HFFc6 (cell line): ENCODE measurements at places on chromosomes 11 and 22. TPM values are rescaled to one million over a fixed set of nuclear protein-coding genes. Genes with fewer than 3 reads are reported as not detected.
A peak's percentile ranks its signal among the peaks of the same experiment; 100 is the strongest.

Gene ARHGAP8
- not detected in 3 replicates for total RNA-seq

Gene MS4A15
- not detected in 3 replicates for total RNA-seq

Gene RELT
- total RNA-seq = 6.4 to 9.0 TPM (median 8.4 TPM) in 3 replicates

Gene SPTBN2
- total RNA-seq = 0.37 and 0.94 TPM in 2 replicates

Gene SHANK2
- 0.77 to 3.4 TPM (median 1.6 TPM) in 3 replicates for total RNA-seq

GRCh38 chr22:29032014-29032475 lies 29.6 kb downstream of the C22orf31 start:
- peaks cover 2% of the 10 kb centered on the region for H3K27me3 ChIP-seq
- H3K27ac ChIP-seq = peak overlapping the region; percentile 100
- H3K4me1 ChIP-seq = peaks cover 46% of the 10 kb centered on the region
- no peak for DNase-seq

DNA sequence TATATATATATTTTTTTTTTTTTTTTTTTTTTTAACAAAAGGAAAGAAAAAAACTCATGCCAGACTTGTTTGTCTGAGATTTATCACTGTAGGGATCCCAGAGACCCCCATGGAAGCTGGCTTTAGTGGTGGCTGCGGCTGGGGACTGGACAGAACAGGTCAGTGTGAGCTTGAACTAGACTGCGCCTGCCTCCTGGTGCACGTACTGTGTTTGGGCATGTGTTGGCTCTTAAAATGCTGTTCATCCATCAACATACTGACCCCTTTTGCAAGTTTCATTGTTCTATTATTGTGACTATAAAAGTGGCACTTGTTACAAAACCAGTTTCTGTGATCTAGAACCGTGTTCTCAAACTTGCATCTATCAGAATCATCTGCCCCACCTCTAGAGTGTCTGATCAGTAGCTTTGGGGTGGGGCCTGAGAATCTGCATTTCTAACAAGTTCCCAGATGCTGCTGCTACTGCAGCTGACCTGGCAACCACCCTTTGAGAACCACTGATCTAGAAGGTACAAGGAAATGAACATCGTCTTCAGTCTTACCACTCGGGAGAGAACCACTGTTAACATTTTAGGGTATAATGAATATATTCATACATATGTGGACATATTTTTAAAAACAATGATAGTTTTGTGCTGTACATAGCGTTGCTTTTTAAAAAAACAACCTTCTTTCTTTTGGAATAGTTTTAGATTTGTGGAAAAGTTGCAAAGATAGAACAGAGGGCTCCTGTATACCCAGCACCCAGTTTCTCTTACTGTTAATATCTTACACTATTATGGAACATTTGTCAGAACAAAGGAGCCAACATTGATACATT lies 54.0 kb downstream of the ZNRF3 start:
- no peaks in the 10 kb centered on the region for H3K36me3 ChIP-seq
- peaks cover 2% of the 10 kb centered on the region for H3K27me3 ChIP-seq
- H3K4me1 ChIP-seq = peaks cover 5% of the 10 kb centered on the region; the same call in 1 of the 2 replicates

- peaks cover 15% of the 10 kb centered on the region for H3K27me3 ChIP-seq
- H3K4me3 ChIP-seq = peak overlapping the region; percentile 72; the same call in 1 of the 2 replicates
- no peaks in the 10 kb centered on the region for H3K36me3 ChIP-seq
- peaks cover 11% of the 10 kb centered on the region for H3K4me1 ChIP-seq
- no peak for DNase-seq
- peak overlapping the region; percentile 55; the same call in 1 of the 2 replicates for H3K27ac ChIP-seq
Observed at GRCh38 chr11:61689164-61689496, 8.9 kb downstream of the DAGLA start.

GRCh38 chr11:132959693-132960092 lies 572.6 kb downstream of the OPCML start:
- peaks cover 15% of the 10 kb centered on the region for H3K4me1 ChIP-seq
- H3K36me3 ChIP-seq = no peaks in the 10 kb centered on the region
- peaks cover 8% of the 10 kb centered on the region; the same call in 1 of the 2 replicates for H3K27me3 ChIP-seq
- H3K4me3 ChIP-seq = no peak overlapping the region
- no peak overlapping the region for H3K27ac ChIP-seq

GRCh38 chr11:3204141-3205015 lies 14.2 kb downstream of the MRGPRG start:
- DNase-seq = no peak
- peaks cover 44% of the 10 kb centered on the region for H3K27me3 ChIP-seq
- no peaks in the 10 kb centered on the region for H3K36me3 ChIP-seq
- no peaks in the 10 kb centered on the region for H3K4me1 ChIP-seq

DNA sequence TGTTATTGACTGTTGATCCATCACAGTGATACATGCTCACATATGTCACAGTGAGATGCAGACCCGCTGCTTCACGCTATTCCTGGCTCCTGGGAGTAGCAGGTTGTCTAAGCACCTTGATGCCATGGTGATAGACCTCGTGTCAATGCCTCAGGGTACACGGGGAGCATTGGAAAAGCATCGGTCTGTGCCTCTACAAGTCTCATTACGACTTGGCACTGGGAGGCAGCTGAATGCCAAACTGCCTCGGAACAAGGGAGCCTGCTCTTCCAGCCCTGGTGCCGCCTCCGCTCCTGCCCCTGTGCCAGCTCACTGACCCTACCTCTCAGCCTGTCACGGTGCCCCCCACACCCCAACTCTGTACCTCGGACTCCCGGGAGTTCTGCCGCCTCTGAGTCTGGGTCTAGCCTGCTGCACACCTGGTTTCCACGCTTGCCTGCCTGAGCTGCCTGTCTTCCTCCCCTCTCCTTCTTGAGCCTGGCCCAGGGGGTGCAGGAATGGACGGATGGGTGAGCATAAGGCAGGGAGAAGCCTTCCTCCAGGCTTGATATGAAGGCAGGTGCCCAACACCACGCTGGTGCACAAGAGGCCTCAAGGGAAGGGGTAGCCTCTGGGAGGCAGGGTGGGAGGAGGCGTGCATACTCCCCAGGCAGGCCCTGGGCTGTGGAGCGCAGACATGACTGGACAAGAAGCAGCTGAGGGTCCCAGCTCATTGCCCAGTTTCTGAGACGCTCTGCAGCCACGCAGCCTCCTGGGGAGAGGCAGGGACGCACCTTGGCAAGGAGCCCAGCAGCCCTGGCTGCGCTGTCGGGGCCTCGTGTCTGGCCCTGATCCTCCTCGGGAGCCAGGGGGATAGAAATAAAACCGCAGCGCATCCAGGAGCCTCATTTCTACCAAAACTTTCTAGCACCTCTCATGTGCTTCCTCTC lies 1.8 kb upstream of the NFAM1 start:
- H3K36me3 ChIP-seq = no peaks in the 10 kb centered on the region
- H3K4me1 ChIP-seq = peaks cover under 1% of the 10 kb centered on the region; the same call in 1 of the 2 replicates
- H3K4me3 ChIP-seq = no peak overlapping the region

GRCh38 chr22:24180316-24181087 lies 785 bp upstream of the SUSD2 start:
- DNase-seq = no peak
- H3K27ac ChIP-seq = no peak overlapping the region

- H3K27me3 ChIP-seq = peaks cover 13% of the 10 kb centered on the region; the same call in 1 of the 2 replicates
- peaks cover 28% of the 10 kb centered on the region for H3K4me1 ChIP-seq
- H3K36me3 ChIP-seq = peaks cover 4% of the 10 kb centered on the region
- no peak for DNase-seq
Observed at GRCh38 chr22:44525941-44526778, 28.1 kb upstream of the RTL6 start.

GRCh38 chr11:104329078-104329665 lies 165.2 kb upstream of the PDGFD start:
- H3K36me3 ChIP-seq = no peaks in the 10 kb centered on the region
- H3K27me3 ChIP-seq = no peaks in the 10 kb centered on the region
- no peak overlapping the region for H3K27ac ChIP-seq
- H3K4me1 ChIP-seq = no peaks in the 10 kb centered on the region

DNA sequence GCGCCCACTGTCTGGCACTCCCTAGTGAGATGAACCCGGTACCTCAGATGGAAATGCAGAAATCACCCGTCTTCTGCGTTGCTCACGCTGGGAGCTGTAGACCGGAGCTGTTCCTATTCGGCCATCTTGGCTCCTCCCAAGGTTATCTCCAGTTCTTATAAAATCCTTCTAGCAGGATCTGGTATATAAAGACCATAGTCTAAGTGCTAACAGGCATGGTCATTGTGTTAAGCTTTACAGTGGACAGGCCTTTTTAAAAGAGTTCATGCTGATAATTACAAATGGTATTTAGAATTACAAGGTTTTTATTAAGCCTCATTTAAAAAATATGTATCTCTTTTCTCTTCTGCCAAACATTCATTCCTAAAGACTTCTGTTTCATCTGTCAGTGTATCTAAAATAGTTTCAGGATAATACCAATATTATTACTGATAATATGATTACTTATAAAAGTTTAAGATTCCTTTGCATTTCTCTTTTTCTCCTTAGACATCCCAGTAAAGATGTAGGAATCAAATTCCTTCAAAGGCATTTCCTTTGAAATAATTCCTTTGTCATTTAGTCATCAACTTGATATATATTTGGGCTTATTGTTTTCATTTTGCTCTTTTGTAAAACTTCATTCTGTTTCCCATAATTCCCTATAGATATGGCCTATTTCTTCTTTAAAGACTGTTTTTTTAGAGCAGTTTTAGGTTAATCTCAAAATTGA lies 20.7 kb downstream of the DDX10 start:
- DNase-seq = no peak
- no peaks in the 10 kb centered on the region for H3K27me3 ChIP-seq
- peaks cover 24% of the 10 kb centered on the region for H3K4me1 ChIP-seq

GRCh38 chr11:93322207-93322606 lies 8.3 kb upstream of the DEUP1 start:
- H3K4me1 ChIP-seq = no peaks in the 10 kb centered on the region
- H3K27me3 ChIP-seq = no peaks in the 10 kb centered on the region
- H3K4me3 ChIP-seq = no peak overlapping the region
- DNase-seq = no peak
- H3K36me3 ChIP-seq = no peaks in the 10 kb centered on the region
- H3K27ac ChIP-seq = no peak overlapping the region

DNA sequence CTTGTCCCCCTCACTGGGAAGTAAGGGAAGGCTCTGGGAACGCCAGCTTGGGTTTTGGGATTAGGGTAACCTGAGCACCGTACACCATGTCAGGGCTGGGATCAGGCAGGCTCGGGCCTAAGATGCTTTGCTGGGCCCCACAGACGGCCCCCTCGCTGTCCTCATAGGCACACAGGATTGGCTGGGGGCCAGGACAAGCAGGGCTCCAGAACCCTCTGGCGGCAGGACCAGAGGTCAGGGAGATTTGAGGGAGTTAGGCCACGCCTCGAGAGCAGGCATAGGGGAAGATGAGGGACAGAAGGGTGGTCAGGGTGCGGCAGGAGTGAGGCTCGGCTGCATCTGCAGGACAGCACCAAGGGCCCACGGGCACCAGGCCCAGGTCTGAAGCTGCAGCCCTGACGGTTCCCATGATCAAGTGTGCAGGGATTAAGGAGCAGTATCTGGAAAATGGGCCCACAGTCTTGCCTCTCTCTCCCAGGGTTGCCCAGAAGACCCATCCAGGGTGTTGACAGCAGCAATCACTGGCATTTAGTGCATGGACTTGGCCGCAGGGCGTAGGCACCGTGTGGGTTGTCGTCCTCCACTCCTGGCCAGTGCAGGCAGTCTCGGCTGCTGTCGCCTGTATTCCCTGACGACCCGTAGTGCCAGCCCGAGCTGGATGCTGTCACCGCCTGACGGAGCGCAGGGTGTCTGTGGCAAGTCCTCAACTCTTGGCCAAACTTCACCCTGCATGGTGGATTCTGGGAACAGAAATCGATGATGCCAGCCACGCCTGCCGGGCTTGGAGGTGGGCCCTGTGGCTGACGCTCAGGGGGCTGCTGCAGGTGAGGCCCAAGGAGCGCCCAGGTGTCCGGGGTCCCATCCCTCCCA lies 15.7 kb upstream of the GNB1L start:
- H3K27me3 ChIP-seq = no peaks in the 10 kb centered on the region; the same call in 1 of the 2 replicates
- H3K4me1 ChIP-seq = no peaks in the 10 kb centered on the region
- H3K36me3 ChIP-seq = no peaks in the 10 kb centered on the region
- no peak overlapping the region for H3K27ac ChIP-seq
- no peak for DNase-seq

DNA sequence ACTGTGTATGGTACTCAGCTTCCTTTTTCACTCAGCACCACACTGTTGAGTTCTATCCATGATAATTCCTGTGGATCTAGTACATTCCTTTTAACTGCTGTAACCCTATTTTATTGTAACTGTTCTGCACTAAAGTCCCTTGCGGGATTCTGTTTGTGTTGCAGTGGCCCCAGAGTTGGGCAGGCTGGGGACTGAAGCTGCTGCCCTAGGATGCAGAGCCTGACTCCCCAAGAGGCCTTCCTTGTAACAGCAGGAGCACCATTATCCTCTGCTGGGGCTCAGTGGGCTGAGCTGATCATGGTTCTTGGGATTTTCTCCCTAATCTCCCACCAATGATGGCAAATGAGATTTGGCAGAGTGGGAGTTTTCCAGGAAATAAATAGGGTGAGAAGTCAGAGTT lies 77.7 kb downstream of the CABIN1 start:
- H3K4me1 ChIP-seq = peaks cover 30% of the 10 kb centered on the region
- peak overlapping the region; percentile 8; the same call in 1 of the 2 replicates for H3K27ac ChIP-seq
- peaks cover 35% of the 10 kb centered on the region for H3K36me3 ChIP-seq
- no peak overlapping the region for H3K4me3 ChIP-seq
- H3K27me3 ChIP-seq = peaks cover 1% of the 10 kb centered on the region; the same call in 1 of the 2 replicates

GRCh38 chr22:45008186-45008681 lies 1.6 kb downstream of the PHF21B start:
- H3K4me1 ChIP-seq = peaks cover 17% of the 10 kb centered on the region
- H3K27ac ChIP-seq = no peak overlapping the region
- peaks cover 49% of the 10 kb centered on the region for H3K27me3 ChIP-seq
- no peaks in the 10 kb centered on the region; the same call in 1 of the 2 replicates for H3K36me3 ChIP-seq
- DNase-seq = no peak

DNA sequence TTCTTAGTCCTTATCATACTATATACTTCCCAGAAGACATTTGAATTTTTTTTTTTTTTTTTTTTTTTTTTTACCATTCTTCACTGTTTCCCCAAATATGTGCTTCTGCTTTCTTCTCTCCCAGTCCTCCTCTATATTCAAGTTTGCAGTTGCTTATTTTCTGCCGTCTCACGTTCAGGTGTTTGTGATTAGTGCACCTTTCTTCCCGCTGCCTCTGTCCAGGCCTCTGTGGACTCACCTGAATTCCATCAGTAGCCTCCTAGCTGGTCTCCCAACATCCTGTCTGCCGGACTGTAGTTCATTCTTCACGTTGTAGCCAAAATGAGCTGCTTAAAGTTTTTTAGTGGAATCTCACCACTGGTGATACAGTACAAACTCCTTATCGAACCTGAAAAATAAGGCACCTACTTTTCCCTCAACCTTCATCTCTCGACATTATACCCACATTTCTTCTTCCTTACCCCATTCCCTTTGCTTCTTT lies 795 bp upstream of the MSANTD4 start:
- H3K4me3 ChIP-seq = peak overlapping the region; percentile 97
- H3K27me3 ChIP-seq = peaks cover 1% of the 10 kb centered on the region
- no peak for DNase-seq
- peaks cover 14% of the 10 kb centered on the region for H3K36me3 ChIP-seq
- H3K27ac ChIP-seq = peak overlapping the region; percentile 91
- peaks cover 43% of the 10 kb centered on the region for H3K4me1 ChIP-seq

GRCh38 chr11:115132436-115133228 lies 371.6 kb downstream of the CADM1 start:
- H3K27ac ChIP-seq = no peak overlapping the region
- DNase-seq = no peak
- H3K4me1 ChIP-seq = no peaks in the 10 kb centered on the region
- peaks cover 1% of the 10 kb centered on the region; the same call in 1 of the 2 replicates for H3K27me3 ChIP-seq

GRCh38 chr11:128291835-128292234 lies 295.5 kb downstream of the ETS1 start:
- no peak overlapping the region for H3K27ac ChIP-seq
- H3K27me3 ChIP-seq = no peaks in the 10 kb centered on the region
- no peak for DNase-seq
- H3K36me3 ChIP-seq = no peaks in the 10 kb centered on the region

- H3K27me3 ChIP-seq = no peaks in the 10 kb centered on the region; the same call in 1 of the 2 replicates
- peak overlapping the region; percentile 70; the same call in 1 of the 2 replicates for H3K4me3 ChIP-seq
- H3K36me3 ChIP-seq = peaks cover 11% of the 10 kb centered on the region
- DNase-seq = no peak
- H3K4me1 ChIP-seq = peaks cover 77% of the 10 kb centered on the region
Observed at GRCh38 chr11:33532720-33533385, 167.8 kb downstream of the C11orf91 start.
